ENCODE measurements at places on chromosomes 1 and 21.

GRCh38 chr1:69534829-69535228 is 32.9 kb upstream of the LRRC7 start:
- no peak for DNase-seq

GRCh38 chr21:41065539-41065938 is 102.4 kb upstream of the BACE2 start:
- no peak for DNase-seq

- DNase-seq: no peak
Observed at GRCh38 chr1:41296506-41296905, 54.4 kb upstream of the SCMH1 start.

GRCh38 chr1:22201023-22201422 is 58.1 kb upstream of the WNT4 start:
- no peak for DNase-seq

DNA sequence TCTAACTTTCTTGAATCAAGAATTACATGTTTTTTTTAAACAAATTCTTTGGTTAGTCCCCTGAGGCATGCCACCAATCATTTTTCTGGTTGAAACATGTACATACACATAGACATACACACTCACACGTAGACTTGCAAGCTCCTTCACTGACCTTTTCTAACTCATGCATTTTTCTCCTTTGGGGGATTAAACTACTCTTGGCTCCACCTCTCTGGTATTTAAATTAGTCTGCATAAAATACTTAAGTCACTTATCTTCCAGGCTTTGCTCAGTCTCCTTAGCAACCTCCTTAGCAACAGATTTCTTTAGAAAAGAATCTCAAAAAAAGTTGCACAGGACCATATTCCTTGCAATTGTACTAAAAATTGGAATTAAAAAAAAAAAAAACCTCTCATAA is 440.9 kb upstream of the LRRC7 start:
- DNase-seq: no peak

DNA sequence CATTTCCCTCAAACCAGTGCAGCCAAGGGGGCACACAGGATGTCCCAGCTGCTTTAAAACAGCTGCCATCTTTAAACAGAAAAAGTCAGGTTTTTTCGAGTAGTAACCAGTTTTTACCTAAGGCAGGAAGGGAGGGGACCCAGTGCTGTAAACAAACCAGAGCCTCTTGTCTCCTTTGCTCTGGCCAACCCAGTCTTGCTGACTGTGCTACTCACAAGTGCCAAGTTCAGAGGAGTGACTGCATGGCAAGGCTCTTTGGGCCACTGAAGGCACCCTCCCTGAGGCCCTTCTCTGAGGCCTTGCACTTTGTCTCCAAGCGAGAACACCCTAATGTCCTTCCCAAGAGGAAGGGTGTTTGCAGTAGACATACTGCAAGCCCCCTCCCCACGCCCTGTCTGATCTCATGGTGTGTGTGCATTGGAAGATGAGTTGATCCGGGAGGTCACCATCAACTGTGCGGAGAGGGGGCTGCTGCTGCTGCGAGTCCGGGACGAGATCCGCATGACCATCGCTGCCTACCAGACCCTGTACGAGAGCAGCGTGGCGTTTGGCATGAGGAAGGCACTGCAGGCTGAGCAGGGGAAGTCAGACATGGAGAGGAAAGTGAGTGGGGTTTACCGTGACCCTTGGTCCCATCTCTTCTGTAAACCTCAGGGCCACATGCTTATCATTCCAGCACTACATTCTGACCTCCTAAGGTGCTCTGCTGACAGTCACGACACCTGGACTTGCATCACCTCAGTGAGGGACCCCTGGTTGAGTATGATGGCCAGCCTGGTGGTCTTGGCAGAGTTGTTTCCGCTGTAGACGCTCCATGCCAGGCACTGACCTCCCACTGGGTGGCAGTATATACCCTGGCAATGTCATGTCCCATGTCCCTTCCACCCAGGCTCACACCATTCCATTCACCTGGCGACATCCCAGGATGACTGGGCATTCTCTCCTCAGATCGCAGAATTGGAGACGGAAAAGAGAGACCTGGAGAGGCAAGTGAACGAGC is 4.7 kb downstream of the DNALI1 start:
- DNase-seq: peak; percentile 4

DNA sequence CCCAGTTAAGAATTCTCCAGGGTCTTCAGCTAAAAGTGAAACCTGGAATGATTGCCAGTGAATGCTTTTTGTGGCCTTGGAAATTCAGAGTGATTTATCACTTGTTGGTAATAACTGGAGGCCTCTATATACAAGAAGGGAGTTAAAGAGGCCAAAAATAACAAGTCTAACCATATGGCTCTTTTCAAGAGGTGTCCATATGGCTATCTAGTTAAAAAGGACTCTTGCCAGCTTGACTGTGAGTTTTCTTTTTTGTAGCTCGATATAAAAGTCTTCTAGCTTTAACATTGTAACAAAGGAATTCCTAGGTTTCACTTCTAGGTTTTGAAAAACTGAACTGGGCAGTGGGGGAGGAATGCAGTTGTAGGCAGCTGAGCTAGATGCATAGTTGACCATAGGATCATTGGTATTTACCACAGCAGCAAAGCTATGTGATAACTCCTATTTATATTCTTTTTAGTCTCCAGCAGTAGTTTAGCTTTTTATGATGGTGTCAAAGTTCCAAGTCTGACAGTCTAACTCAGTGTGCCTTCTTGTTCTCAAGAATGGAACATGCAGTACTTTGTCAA is 44.4 kb downstream of the CACHD1 start:
- peak; percentile 64 for DNase-seq

DNA sequence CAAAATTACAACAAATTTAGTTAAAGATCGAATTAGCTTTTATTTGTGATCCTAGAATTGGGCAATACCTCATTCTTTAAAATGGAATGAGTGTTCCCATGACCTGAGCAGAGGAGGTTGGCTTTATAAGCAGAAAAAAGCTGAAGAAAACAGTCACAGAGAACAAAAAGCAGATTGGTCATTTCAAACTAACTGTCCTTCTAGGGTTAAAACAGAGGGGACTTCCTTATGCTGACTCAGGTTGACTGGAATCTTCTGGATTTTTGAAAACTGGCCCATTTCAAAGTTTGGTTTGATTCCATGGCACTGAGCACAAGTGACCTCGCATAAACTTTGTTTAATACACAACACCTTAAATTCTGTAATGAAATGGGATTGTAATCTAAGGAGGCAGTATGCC is 17.6 kb downstream of the NFASC start:
- DNase-seq: no peak

DNA sequence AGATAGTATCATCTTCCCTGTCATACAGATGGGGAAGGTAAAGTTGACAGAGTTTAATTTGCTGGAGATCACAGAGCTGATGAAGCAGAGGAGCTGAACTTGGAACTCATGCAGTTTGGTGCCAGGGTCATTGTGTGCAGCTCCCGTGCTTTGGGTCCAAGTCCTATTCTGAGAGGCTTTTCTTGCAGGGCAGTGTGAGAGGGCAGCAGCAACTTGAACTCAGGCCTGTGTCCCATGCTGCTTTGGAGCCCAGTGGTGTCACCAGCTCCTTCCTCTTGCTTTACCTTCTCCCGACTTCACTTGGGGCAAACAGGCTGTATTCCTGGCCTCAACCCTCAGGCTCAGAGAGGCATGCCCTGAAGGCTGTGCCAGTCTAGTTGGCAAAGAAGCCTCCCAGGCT is 24.7 kb downstream of the INAVA start:
- DNase-seq: no peak

GRCh38 chr1:160653620-160654016 is 6.8 kb upstream of the SLAMF1 start:
- DNase-seq: no peak

DNA sequence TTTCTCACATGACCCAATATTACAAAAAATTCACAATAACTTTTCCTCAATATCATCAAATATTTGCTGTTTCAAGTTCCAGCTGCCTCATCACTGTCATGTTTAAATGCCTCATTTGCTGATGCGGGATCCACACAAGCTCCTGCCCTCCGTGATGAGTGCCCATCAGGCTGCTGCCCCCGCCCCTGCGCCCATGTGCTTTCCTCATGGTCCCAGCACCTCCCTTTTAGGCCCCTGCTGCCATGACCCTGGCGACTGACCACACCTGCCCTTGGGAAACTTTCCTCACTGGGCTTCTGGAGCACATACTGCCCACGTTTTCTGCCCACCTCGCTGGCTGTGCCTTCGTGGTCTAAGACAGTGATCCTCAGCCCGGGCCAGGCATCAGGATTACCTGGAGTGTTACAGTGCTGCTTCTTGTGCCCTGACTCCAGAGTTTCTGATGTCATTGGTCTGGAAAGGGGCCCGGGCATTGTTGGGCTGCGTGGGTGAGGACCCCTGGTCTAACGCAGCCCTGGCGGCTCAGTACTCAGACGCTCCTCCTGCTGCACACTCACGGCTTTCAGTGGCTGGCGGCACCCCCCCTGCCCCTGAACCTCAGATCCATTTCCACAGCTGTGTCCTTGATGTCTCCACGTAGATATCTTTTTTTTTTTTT is 20.5 kb downstream of the PLEKHM2 start:
- no peak for DNase-seq

GRCh38 chr1:20359451-20360330 is 69.0 kb downstream of the VWA5B1 start:
- no peak for DNase-seq

DNA sequence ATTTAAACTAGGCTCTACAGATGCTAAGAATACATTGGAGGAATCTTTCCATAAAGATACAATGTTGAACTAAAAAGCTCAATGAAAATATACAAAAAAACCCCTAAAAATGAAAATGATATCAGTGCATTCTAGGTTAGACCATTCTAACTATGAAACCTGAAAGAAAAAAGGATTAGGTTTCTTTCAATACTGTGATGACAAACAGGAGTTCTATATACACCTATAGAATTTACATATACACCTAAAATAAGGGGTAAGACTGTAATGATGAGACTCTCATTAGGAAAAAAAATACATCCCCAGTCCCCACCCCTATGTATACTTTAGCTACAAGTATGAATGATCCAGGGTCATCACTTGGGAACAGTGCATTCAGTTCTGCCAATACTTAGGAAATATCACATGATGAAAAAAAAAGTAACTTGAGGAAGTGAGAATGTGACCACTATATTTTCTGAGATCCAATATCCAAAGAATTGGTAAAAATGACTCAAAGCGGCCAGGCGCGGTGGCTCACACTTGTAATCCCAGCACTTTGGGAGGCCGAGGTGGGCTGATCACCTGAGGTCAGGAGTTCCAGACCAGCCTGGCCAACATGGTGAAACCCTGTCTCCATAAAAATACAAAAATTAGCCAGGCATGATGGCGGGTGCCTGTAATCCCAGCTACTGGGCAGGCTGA is 26.3 kb downstream of the SELENOF start:
- no peak for DNase-seq

DNA sequence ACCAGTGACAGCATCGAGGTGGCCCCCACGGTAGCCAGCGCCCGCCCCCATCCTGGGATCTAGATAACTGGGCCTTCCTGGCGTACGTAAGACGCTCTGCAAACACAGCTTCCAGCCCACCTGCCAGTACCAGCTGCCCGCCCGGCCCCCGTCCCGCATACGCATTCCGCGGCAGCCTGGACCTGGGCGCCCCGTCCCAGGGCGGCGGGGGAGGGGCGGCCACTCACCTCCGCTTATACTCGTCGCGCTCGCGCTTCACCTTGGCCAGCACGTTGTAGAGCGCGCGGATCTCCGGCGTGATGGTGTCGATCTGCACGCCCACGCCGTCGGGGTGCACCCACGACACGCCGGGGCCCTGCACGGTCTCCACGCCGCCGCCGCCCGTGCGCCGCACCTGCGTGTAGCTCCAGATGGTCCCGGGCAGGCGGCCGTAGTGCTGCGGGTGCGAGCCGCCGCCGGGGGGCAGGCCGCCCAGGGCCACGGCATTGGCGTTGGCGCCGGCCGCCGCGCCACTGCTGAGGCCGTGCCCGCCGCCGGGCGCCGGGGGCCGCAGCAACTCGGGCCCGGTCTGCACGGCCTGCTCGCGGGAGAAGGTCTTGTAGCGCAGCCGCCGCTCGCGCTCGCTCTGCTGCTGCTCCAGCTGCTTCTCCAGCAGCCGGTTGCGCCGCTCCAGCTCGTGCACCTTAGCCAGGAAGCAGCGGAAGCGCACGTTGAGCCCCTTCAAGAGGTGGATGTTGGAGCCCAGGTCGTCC is 859 bp downstream of the IFFO2 start:
- no peak for DNase-seq

DNA sequence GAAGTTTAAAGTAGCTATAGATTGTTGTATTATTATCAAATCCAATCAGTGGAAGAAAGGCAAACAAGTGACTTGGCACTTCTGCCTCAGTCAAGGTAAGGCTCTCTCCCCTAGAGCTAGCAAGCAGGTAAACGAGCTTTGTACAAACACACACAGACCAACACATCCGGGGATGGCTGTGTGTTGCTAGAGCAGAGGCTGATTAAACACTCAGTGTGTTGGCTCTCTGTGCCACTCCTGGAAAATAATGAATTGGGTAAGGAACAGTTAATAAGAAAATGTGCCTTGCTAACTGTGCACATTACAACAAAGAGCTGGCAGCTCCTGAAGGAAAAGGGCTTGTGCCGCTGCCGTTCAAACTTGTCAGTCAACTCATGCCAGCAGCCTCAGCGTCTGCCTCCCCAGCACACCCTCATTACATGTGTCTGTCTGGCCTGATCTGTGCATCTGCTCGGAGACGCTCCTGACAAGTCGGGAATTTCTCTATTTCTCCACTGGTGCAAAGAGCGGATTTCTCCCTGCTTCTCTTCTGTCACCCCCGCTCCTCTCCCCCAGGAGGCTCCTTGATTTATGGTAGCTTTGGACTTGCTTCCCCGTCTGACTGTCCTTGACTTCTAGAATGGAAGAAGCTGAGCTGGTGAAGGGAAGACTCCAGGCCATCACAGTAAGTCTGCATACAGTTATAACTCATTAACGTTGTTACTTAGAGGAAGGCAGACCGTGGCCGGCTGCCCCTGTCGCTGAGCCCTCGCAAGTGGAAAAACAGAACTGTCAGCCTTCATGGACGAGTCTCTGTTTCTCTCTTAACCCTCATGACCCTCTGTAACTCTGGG is at the start of gene PALMD:
Gene PALMD (plus strand): TSS at position 415 of the 833 bp plus-strand sequence. CDS start 205 bp downstream, at position 620.
- no peak for DNase-seq

- no peak for DNase-seq
Observed at GRCh38 chr1:101697072-101697471, 299.7 kb downstream of the OLFM3 start.

- DNase-seq: no peak
Observed at GRCh38 chr1:37197411-37197810, 163.1 kb upstream of the GRIK3 start.

GRCh38 chr21:30676737-30677136 is 34.1 kb downstream of the KRTAP20-3 start:
- no peak for DNase-seq

- no peak for DNase-seq
Observed at GRCh38 chr1:90143591-90143990, 148.7 kb downstream of the ZNF326 start.

All from inflammatory macrophage treated with lipopolysaccharide for 1 hour (primary cell).